MCF 10A (cell line): ENCODE measurements at places on chromosomes 1 and 21.

GRCh38 chr21:26130249-26130881 is 40.2 kb downstream of the APP start:
- DNase-seq = peak; percentile 61

DNA sequence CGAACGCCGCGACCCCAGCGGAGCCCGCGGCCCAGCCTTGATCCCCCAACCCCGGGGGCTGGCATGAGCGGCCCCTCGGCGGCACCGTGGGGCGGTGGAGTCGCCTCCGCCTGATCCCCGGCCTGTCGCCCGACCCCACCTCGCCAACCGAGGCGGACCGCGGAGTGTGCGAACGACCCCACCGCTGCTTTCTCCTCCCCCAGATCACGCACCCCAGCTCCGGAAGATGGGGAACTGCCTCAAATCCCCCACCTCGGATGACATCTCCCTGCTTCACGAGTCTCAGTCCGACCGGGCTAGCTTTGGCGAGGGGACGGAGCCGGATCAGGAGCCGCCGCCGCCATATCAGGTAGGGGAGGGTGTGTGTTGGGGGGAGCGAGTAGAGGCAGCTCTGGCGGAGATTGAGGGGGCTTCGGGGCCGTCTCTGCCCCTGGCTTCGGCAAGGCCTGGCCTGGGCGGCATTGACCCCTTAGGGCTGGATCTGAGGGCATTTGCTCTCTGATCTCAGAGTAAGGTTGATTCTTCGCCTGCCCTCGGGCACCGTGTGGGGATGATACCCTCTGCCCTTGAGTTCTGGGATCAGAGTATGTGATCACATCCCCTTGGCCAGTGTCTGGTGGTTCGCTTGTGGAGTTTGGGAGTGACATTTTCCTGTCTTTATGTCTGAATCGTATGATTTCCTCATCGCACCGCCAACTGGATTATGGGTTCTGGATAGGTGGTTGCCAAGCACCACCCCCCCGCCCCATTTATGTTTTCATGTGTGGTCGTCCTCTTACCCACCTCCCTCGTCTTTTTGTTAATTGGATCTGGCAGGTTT is 668 bp downstream of the RNF11 start:
- peak; percentile 61 for DNase-seq

- DNase-seq = no peak
These were observed 27.9 kb downstream of the RERE start for GRCh38 chr1:8789314-8790214.

DNA sequence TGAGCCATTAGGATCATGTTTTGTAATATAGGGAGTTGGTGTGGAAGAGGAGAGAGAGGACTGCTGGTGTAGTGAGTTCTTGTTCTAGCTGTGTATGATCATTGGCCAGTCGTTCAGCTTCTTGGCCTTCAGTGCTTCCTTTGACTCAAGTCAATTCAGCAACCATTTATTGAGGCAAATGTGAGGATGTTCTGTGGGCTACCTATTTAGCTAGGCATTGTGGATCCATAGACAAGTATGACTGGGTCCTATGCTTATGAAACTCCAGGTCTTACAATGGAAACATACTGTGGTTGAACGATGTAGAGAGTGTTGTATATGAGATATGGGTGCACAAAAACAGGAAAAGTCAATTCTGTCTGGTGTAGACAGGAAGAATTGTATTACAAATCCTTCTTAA is 41.7 kb downstream of the NFIA start:
- DNase-seq = no peak

DNA sequence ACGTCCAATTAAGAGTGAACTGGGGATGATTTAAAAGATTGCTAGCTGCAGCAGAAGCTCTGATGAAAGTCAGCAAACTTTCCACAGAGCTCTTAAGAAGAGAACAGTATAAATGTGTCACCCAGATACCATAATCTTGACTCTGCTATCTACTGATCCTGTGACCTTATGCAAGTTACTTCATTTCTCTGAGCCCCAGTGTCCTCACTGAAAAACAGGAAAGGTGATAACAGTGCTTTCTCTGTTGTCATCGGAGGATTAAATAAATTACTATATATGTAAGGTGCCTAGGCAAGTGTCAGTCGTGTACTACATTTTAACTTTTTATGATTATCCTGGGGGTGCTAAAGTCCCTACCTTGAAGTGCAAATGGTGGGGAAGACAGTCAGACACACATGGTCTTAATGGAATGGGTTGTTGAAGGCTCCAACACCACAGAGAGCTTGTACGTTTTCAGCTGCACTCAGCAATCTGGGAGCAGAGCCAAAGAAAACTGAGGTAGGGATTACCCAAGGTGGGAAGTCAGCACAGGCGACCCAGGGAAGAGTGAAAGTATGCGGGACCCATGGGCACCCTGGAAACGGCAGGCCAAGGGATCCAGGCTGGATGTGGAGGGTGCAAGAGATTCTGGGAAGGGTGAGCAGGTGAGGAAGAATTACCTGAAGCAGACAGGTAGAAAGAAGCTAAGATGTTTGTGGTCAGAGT is 82.8 kb downstream of the DTL start:
- peak; percentile 91 for DNase-seq

DNA sequence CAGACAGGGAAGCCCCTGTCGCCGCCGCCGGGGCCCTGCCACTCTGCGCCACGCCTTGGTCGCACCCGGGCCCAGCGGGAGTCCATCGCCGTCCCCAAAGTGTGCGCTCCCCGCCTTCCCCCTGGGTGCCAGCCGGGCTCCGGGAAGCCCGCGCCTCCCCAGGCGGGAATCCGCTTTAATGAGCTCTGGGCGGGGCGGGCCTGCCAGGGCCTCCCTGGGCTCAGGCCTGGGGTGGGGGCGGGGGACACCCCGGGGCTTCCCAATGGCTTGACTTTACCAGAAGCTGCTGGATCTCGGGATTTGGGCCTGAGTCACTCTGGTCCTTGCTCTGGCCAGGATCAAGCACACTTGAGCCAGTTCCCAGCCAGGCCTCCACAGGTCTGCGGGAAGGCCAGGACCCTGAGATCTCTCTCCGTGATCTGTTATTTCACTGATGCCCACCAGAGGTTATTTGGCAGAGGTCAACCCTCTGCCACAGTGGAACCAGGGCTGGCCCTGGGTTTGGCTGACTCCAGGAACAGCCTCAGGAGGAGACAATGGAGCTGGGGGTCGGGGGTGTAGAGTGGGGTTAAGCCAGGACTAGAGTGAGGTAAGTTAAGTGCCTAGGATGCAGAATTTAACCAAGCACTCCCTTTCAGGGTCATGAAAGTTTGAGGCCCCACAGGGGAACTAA is 178.4 kb upstream of the EDN2 start:
- DNase-seq = peak; percentile 72

GRCh38 chr1:50416553-50417453 is 6.4 kb downstream of the DMRTA2 start:
- DNase-seq = no peak

DNA sequence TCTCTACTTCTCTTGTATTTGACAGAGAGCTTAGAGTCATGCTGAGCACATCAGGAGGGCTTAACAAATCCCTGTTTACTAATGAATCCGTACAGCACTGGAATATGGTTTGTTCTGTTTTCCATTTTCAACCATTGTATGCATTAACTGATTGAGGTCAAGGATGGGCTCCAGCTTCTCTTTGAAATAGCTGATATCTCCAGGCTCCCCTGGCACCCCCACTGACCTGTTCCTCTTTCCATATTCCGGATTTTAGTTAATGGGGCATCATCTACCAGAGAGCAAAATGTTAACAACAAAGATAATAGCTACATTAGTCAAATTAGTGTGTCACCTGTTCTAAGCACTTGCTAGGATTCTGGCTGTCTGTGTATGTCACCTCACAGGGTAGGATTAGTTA is 57.6 kb downstream of the NENF start:
- DNase-seq = no peak

GRCh38 chr1:201565024-201565730 is 26.2 kb downstream of the NAV1 start:
- DNase-seq = no peak

DNA sequence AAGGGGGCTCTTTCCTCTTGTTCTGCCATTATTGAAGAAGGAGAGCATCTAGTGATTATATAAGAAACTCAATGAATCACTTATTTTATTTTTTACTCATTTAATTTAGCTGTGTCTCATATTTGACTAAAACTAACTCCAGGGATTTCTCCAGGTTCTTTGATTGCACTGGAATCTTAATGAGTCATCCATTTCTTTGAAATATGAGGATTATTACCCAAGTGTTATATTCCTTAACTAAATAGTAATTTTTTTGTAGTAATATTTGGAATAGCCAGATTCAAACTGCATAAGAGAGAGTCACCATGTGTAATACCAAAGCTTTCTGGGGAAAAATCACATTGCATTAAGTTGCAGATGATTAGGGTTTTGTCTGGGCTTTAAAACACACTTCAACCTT is 59.5 kb downstream of the NTMT2 start:
- peak; percentile 13 for DNase-seq

DNA sequence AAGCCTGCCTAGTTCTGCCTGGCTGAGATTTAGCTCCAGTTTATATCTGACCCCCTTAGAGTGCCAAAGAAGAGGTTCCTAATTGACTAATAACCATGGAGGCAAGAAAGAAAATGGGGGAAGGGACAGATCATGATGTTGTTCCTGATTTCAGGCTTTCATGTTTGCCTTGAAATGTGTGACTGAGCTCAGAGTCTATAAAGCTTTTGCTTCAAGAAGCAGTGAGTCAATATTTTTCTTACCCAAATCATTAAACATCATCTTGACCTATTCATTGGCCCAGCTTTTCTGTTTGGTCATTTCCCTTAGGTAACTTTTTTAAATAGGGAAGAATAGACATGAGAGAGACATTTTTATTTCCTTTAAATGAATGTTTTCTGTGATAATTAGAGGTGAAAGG is 55.9 kb downstream of the HHAT start:
- DNase-seq = no peak

- peak; percentile 50 for DNase-seq
These were observed 18.9 kb downstream of the CAP1 start for GRCh38 chr1:40059338-40059959.

DNA sequence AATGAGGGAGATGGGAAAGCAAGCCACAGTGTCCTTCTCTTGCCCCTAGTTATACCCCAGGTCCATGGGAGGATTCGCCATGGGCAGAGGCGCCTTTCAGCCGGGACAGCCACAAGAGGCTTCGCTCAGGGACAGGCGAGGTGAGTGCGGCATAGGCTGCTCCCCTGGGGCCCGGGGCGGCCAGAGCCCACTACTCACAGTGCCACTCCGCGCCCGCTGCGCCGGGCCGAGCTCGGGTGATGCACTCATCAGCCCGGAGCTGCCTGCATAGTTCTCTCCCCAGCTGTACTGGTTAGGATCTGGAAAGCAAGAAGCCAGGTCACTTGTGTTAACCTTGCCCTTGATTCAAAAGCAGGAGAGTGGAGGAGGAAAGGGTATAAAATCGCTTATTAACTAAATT is 8.4 kb downstream of the PANK4 start:
- DNase-seq = no peak

- peak; percentile 23 for DNase-seq
These were observed 20.7 kb upstream of the RPE65 start for GRCh38 chr1:68470388-68470970.

DNA sequence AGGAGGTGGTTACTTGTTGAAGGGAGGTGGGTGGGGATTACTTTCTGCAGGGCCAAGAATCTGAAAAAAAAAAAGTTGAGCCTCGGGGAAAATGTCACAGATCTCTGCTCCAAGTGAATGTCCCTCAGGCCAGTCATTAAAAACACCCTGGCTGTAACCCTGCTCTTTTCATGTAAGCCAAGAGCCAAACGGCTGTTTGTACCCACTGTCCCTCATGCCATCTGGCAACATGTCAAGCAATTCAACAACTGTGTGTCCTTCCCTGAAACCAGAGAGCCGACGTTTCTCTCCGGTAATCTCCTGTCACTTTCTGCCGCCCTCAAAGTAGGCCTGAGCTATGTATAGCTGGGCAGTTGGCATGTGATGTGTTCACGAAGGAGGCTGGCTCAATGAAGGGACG is 14.7 kb downstream of the CASQ2 start:
- no peak for DNase-seq

DNA sequence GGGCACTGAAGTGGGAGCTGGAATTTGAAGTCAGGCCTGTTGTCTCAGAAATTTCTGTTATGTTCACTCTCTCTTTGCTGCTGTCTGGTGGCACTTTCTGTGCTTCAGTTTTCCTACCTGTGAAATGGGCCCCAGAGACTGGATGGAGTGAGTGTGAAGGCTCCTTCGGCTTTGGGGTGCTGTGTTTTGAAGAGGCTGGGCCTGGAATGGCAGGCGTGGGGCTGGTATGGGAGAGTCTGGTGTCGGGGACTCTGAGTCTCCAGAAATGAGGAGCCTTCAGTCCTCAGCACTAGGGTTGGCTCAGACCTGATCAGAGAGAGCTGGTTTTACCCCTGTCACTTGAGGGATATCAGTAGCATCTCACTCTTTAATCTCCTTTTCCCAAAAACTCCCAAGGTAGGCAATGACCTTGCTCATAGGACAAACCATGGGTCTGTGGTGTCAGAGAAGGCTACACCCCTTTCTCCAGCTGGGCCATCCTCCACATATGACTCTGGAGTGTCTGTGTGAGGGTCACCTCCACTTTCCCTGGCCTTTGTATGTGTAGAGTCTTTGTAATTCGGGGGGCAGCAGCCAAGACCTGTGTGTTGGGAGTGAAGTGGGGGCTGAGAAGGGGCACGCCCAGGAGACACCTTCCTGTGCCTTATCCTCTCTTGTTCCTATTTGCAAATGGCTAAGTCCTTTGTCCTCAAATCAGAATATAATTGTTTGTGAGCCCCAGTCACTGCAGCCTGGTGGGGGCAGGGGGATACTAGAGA is 279.9 kb downstream of the PTPRU start:
- DNase-seq = no peak

- no peak for DNase-seq
These were observed 14.3 kb upstream of the COX20 start for GRCh38 chr1:244821134-244821533.

- no peak for DNase-seq
These were observed 13.8 kb downstream of the OLIG2 start for GRCh38 chr21:33039536-33039935.

- DNase-seq = no peak
These were observed 22.9 kb downstream of the AGRN start for GRCh38 chr1:1042835-1043234.

DNA sequence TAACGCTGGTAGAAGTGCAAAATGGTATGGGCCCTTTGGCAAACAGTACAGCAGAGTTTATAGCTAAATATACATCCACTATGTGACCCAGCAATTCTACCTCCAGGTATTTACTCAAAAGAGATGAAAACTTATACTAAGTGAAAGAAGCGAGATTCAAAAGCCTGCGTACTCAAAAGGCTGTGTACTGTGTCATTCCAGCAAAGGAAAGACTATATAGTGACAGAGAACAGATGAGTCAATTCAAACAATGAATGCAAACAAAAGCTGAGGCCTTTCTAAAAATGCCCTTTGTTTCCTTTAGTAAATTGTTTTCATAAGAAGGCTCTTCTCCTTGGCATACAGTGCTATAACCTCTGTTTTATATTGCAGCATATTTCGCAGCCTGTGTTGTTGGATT is 268.8 kb upstream of the CSF3R start:
- no peak for DNase-seq

- no peak for DNase-seq
These were observed 157.0 kb upstream of the EDN2 start for GRCh38 chr1:41641475-41641814.

- peak; percentile 79 for DNase-seq
These were observed 48.1 kb downstream of the ELAPOR1 start for GRCh38 chr1:109161858-109162606.

- no peak for DNase-seq
These were observed 74.9 kb downstream of the FASLG start for GRCh38 chr1:172733815-172734214.
